ENCODE measurements at places on chromosomes 16 and 17.

DNA sequence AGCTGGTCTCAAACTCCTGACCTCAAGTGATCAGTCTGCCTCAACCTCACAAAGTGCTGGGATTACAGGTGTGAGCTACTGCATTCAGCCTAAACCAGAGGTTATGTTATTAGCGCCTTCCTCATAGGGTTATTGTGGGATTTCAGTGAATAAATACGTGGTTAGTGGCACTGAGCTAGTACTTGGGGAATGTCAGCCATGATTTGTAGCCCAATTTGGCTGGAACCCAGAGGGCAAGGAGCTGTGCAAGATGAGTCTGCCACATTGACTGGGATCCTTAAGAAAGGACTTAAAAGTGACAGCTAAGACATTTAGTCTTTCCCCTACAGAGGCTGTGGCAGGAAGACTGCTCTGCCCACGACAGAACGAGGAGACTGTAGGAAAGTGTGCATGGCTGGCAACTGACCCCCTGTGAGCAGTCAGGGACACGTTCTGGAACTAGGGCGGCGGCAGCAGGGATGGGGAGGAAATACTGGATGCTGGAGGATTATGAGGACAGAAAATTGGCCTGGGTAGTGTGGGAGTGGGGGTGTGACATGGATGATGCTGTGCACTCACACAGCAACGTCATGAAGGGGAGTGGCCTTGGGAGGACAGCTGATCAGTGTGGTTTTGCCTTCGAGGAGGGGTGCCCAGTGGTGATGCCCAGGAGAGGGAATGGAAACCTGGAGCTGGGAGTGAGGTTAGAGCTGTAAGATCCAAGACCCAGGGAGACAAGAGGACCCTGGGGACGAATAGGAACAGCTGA, 14.6 kb downstream of the ATP5PD start:
- DNase-seq: no peak

DNA sequence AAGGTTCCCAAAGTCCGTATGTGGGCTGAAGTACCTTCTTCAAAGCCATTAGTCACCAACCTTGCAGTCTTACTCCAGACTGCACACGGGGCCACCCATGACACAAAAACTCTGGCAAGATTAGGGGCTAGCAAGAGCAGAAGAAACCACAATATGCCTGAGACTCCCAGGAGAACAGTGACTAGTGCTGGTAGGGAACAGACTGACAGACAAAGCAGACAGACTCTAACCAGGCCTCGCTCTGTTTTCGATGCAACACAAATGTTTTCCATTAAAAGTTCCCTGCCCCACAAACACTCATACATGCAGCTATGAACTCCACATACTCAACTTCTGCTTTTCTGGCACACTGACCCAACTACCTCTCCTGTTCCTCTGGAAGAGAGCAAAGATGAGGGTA, 102.2 kb downstream of the HIC1 start:
- DNase-seq: no peak

DNA sequence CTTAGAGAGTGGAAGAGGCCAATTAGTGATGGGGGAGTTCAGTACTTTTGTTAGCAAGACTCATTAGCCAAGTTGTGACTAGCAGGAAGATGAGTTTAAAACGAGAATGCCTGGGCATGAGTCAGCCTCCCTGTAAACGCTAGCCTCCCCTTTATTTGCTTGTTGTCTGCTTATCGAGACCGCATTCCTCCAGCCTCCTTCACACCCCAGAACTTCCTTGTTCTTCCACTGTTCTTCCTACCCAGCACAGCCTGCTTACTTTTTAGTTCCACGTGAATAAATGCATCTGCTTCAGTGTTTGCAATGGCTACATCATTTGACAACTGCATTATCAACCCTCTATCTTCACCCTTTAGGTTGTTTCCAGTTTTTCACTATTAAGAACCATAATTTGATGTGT, 20.2 kb upstream of the OR3A1 start:
- no peak for DNase-seq

DNA sequence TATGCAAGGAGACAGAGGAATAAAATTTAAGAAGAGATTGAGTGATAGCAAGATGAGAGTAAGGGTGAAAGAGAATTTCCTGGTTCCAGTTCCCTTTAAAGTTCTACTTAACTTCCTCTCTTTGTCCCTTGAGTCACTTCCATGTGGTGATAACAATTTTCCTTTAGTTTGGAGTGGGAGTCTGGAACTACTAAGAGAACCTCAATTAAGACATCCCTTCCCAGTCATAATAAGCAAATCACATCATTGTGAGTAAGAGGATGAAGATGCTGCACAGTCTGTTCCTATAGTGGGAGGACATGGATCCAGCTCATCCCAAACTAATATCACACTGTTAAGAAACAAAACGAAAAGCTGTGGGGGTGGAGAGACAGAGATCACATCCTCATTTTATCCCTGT, 24.4 kb downstream of the TBX21 start:
- no peak for DNase-seq

GRCh38 chr17:49361129-49361901, 735 bp downstream of the ZNF652 start:
- DNase-seq: peak; percentile 44

- DNase-seq: no peak
These were observed 66.0 kb upstream of the ZNF423 start for GRCh38 chr16:49921791-49922456.

DNA sequence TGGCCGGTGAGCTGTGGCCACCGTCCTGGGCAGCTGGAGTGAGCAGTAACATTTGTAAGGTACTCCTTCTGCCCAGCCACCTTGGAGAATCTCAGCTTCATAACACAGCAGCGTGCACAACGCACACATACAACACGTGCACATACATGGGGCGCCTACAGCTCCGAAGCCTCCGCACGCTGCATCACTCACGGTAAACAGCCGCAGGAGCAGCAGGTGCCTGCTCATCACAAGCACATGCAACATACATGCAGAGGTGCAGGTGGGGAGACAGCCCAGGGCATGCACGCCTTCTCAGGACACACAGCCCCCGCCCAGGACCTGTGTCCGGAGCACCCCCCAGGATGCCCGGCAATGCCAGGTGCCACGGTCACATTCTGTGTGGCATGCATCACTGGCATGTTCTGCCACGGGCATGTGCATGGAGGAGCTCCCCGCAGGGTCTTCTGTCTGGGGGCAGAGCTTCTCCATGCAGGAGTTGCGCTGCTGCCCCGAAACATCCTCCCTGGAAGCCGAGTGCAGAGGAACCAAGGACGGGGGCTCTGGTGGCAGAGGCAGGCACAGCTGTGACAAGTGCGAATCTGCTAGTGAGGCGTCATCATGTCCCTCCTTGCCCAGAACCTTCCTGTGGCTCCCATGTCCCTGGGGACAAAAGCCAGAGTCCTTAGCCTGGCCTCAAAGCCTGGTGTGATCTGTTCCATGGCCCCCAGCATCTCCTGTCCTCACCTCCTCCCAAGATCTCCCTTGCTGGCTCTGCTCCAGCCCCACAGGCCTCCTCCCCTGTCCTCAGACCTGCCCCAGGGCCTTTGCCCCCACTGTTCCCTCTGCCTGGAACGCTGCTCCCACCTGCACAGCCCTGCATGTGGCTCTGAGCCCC, 184.0 kb upstream of the GSE1 start:
- no peak for DNase-seq

- DNase-seq: no peak
These were observed 117.5 kb upstream of the CRHR1 start for GRCh38 chr17:45666641-45667040.
